Testis (tissue), 5 donors: ENCODE measurements at places on chromosomes 2 and 18.

GRCh38 chr2:43611987-43612894, 16.4 kb upstream of the THADA start:
- DNase-seq: peak; percentile 84

DNA sequence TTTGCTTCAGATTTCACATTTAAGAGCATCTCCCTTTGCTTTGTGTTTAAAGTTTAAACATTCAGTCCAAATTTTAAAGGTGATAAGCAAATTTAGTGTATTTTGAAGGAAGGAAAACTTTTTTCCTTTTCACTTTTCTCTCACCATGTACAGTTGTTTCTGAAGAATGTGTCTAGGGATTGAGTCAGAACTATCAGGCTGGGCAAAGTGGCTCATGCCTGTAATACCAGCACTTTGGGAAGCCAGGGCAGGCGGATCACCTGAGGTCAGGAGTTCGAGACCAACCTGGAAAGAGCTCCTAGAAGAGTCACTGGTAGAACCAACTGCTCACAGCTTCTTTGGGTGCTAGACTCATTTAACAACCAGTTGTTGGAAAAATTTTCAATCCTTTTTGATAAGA, 327.0 kb upstream of the THUMPD2 start:
- DNase-seq: no peak

DNA sequence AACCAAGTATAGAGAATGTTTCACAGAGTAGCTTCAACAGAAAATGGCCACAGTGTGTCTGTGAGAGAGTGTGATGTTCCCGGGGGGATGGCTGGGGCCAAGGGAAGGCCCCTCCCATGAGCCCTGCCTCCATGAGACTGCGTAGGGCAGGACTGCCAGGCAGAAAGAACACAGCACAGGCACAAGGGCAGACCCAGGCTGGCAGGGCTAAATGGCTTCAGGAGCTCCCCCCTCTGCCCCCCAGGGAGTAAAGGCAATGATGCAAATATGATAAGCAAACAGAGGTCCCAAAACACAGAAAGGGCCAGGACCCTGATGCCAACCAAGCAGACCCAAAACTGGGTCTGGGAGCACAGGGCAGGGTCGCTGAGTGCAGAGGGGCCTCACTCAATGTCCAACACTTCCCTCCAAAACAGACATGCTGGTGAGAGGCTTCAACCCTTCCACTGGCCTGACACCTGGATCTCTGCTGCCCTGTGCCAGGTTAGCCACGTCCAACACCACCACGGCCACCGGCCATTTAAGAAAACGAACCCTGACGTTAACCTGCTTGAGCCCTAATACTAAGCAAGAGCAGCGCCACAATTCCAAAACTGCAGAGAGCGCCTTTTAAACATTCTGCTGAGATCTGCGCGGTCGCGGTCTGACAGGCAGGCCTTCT, 90.3 kb downstream of the HDAC4 start:
- DNase-seq: peak; percentile 14

DNA sequence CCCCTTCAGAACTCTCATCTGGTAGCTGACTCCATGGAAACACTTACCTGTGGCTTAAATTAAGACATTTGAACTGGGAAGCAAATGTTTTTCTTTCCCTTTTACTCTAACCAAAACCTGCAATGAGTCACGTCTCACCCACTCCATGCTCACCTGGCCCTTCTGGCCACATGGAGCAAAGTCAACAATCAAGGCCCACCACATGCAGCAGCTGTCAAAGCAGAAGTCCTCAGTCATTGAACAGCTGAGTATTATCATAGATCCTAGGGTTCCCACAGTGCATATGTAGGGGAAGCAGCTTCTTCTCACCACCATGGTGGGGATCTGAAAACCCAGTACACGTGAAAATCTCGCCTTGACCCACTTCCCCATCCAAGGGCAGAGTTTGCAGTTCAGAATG, 12.3 kb upstream of the MEP1B start:
- no peak for DNase-seq

DNA sequence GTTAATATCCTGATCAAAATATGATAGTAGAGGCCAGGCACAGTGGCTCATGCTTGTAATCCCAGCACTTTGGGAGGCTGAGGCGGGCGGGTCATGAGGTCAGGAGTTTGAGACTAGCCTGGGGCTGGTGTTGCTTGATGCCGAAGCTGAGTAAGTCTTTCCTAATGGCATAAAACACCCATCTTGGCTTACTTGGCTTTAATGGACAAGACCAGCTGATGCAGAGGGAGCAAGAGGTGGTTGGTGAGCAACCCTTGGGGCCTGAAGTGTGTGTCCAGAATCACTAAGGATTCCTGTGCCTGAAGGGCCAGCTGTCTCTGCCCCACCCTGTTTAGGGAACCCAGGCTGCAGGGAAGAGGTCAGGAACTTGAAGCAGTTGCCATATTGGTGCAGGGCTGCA, 217.2 kb downstream of the ARL4C start:
- DNase-seq: no peak

- no peak for DNase-seq
Observed at GRCh38 chr2:217847552-217848350, 155.0 kb downstream of the TNS1 start.

GRCh38 chr2:238913931-238914647, 66.2 kb downstream of the TWIST2 start:
- DNase-seq: no peak

DNA sequence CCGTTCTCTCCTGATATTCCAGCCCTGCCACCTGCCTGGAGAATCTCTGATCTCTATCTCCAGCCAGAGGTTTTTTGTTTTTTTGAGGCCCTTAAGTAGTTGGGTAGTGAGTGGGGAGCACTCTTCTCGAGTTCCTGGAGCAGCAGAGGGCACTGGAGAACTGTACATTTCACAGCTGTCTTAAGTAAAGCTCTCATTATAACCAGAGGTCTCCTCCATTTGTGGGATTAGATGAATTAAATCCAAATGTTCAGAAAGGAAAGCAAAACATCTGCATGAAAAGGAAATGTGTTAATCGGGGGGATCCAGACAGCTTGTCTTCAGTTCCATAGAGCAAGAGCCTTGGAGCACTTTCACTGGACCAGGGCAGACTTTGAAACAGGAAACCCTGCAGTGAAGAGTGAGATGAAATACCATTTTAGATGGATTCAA, 32.8 kb downstream of the AOX1 start:
- DNase-seq: peak; percentile 26

GRCh38 chr18:4335386-4335785, 119.7 kb downstream of the DLGAP1 start:
- no peak for DNase-seq

- DNase-seq: no peak
Observed at GRCh38 chr2:159109517-159109916, 141.1 kb downstream of the TANC1 start.

DNA sequence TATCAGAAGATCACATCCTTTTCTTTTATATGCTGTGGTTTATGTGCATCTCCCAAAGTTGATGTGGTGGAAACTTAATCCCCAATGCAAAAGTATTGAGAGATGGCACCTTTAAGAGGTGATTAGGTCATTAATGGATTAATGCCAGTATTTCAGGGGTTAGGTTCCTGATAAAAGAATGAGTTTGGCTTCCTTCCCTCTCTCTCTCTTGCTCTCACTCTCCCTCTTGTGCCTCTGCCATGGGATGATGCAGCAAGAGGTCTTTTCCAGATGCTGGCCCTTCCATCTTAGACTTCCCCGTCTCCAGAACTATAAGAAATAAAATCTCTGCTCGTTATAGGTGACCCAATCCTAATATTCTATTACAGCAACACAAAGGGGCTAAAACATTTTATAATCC, 85.0 kb downstream of the TTC27 start:
- no peak for DNase-seq

GRCh38 chr2:15337996-15338666, 223.0 kb downstream of the NBAS start:
- DNase-seq: no peak

DNA sequence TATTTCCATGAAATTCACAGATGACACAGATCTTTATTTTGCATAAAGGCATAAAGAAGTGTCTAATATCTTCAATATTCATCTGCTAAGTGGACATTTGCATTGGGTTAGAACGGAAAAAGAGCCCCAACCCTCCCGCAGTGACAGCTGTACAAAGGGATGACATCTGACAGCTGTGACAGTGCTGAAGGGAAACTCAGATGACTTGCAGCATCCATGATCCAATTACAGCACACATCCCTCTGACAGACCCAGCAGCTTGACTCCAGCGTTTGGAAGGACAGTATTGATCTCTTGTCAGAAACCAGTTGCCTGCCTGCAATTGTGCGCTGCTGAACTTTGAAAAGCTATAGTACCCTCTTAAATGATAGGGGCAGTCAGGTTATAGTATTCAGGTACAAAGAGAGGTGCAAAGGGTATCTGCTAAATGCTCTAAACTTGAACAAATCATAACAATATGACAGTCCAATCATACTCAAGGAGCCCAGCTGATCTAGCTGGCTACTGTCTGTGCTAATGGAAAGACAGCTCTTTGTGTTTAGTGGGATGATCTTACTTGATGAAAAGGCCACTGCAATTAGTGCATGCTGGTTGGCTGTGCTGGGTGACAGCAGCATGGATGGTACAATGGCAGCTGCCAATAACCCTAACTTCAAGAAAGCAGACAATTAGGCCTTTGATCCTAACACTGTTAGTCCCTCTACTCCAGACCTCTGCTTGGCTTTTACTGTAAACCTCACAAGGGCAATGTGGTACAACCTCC, 599.2 kb downstream of the NR4A2 start:
- DNase-seq: no peak

DNA sequence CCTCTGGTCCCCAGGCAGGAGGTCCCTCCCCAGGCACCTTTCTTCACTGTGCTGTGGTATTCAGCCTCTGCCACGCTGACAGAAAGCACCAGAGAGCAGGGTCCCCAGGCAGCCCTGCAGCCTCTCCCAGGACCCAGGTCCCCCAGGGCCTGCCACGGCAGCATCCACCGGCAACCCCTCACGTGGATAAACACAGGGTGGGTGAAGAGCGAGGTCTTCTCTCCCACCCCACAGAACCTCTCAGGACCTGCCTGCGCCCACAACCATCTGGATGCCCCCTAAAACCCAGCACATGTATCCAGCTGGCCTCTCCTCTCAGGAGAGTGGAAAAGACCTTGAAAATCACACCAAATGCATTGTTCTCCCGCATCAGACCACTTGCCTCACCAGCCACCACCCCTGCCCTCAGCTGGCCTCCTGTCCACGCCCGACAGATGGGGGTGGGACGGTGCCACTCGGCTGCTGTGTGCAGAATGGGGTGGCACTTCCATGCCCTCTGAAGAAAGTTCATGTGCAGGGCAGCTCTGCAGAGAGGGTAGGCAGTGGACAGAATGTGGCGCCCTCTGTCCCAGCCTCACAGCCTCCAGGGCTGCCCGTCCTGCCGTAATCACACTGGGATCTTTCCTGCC, 4.0 kb upstream of the CROCC2 start:
- DNase-seq: no peak

DNA sequence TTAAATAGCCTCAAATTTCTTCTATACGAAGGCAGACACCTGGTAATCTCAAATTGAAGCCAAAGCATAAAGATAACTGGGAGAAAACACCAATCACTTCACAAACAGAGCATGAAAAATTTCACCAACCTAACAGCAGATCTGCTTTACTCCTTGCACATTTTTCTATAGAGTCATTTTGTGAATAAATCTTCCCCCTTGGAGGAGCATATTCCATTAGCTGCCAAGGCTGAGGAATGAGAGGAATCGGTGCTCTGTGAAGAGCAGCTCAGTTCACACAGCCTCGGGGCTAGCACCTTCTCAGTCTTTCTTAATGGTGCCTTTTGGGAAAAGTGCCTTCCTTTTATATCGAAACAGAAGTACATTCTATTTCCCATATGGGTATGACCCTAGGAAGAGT, 1313.7 kb upstream of the NRXN1 start:
- DNase-seq: no peak

GRCh38 chr2:158315803-158316414, 140.6 kb downstream of the CCDC148 start:
- no peak for DNase-seq

DNA sequence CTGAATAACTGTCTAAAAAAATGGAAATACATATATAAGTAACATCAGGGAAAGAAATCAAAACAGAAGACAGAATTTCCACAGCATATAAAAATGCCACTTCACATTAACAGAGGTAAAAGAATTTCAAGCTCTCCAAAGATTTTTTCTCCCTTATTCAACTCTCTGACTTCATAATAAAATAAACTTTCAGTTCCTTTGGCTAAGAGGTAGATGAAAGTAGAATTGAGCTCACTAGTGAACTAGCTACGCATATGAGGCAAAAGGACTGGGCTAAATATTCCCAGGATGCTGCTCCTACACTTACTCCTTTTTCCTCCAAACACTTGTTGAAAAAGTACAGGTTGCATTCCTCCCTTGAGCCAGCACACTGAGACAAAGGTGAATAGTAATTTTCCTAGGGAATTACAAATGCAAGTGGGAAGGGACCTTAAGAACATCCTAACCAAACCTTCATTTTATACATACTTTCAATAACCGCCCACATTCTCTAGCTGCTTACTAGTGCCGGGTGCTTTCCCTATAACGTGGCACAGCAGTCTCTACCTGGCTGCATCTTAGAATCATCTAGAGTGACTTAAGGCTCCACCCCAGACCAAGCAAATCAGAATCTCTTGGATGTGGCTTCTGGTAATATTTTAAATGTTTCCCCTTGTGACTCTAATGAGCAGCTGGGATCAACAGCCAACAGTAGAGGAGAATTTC, 136.6 kb downstream of the MTCL1 start:
- no peak for DNase-seq

GRCh38 chr2:207694811-207695281, 16.6 kb upstream of the CCNYL1 start:
- DNase-seq: no peak

- peak; percentile 9 for DNase-seq
Observed at GRCh38 chr18:79918615-79919011, 32.8 kb downstream of the SLC66A2 start.

DNA sequence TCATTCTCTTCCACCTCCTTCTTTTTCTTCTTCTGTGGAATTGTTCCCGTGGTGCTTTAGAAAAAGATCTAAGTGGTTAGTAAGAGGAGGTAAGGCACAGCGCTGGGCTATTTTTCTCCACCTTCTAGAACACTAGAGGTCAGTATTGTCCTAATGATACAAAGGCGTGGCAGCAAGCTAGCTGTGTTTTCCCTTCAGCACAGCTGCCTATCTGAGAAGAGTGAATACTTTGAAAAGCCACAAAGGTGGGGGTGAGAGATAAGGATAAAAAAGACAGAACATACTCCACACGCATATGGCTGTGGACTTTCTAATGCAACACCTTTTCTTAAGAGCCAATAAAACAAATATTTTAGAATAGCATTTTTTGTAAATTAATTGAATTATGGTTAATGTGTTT, 2.1 kb downstream of the CNTNAP5 start:
- peak; percentile 52 for DNase-seq

GRCh38 chr2:233604826-233605225, 12.6 kb upstream of the UGT1A8 start:
- no peak for DNase-seq

GRCh38 chr2:202877699-202878098, 6.1 kb upstream of the ICA1L start:
- no peak for DNase-seq

- no peak for DNase-seq
Observed at GRCh38 chr2:105518897-105519296, 120.0 kb upstream of the FHL2 start.
